ENCODE measurements at places on chromosomes 5 and 9. TPM values are rescaled to one million over a fixed set of nuclear protein-coding genes. Genes with fewer than 3 reads are reported as not detected.

The APC gene
- polyA plus RNA-seq = 68.3 TPM

The FOXI1 gene
- not detected for polyA plus RNA-seq

The PTGES gene
- not detected for polyA plus RNA-seq

The HTR4 gene
- not detected for polyA plus RNA-seq

The SPINK6 gene
- polyA plus RNA-seq = 2,131 TPM

The PTGDS gene
- 135 TPM for polyA plus RNA-seq

The TMEM141 gene
- 93.8 TPM for polyA plus RNA-seq

The PCDHGB4 gene
- polyA plus RNA-seq = 2.1 TPM

The RNF183 gene
- polyA plus RNA-seq = not detected

The GPR150 gene
- not detected for polyA plus RNA-seq

The IL13 gene
- polyA plus RNA-seq = not detected

The FOCAD gene
- 24.4 TPM for polyA plus RNA-seq

The PRXL2C gene
- 3.0 TPM for polyA plus RNA-seq

The APBA1 gene
- polyA plus RNA-seq = 6.8 TPM

The SNAPC3 gene
- 34.0 TPM for polyA plus RNA-seq

The LRRC19 gene
- polyA plus RNA-seq = not detected
